ENCODE measurements at places on chromosomes 16 and 17. TPM values are rescaled to one million over a fixed set of nuclear protein-coding genes. Genes with fewer than 3 reads are reported as not detected.

- no peak overlapping the region for H3K27ac ChIP-seq
- no peaks in the 10 kb centered on the region for H3K36me3 ChIP-seq
- no peak for DNase-seq
- no peaks in the 10 kb centered on the region for H3K27me3 ChIP-seq
- no peak overlapping the region for H3K4me3 ChIP-seq
Observed at GRCh38 chr16:2278272-2278608, 10.3 kb upstream of the RNPS1 start.

The KCNJ18 gene
- not detected for total RNA-seq

The MPHOSPH6 gene
- 9.3 TPM for total RNA-seq

The UTS2R gene
- total RNA-seq: 10.8 TPM

DNA sequence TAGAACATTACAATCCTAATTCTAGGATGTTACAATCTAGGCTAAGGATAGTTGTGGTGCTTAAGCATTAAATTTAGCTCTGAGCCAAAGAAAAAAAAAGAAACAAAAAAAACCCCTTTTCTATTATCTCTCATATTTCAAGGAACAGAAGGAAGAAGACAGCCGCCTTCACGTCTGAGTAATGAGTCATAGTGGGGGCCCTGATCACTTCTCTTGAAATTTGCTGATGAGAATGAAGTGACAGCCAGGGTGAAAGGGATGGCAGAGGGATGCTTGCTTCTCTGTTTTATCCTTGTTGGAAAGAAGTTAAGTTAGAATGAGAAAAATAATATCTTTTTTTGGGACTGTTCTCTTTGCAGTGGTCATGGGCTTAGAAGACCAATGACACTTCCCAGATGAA is 82.6 kb upstream of the MPHOSPH6 start:
- no peak for DNase-seq
- no peaks in the 10 kb centered on the region for H3K4me1 ChIP-seq
- no peaks in the 10 kb centered on the region for H3K36me3 ChIP-seq
- H3K27ac ChIP-seq: no peak overlapping the region

GRCh38 chr16:46982335-46982734 is 8.9 kb upstream of the DNAJA2 start:
- DNase-seq: no peak
- no peaks in the 10 kb centered on the region for H3K27me3 ChIP-seq
- H3K27ac ChIP-seq: no peak overlapping the region
- H3K4me1 ChIP-seq: no peaks in the 10 kb centered on the region
- no peak overlapping the region for H3K4me3 ChIP-seq

GRCh38 chr17:65194670-65195334 is 57.6 kb downstream of the RGS9 start:
- DNase-seq: peak; percentile 12
- no peak overlapping the region for H3K27ac ChIP-seq
- H3K4me1 ChIP-seq: no peaks in the 10 kb centered on the region
- H3K36me3 ChIP-seq: no peaks in the 10 kb centered on the region
- no peaks in the 10 kb centered on the region for H3K27me3 ChIP-seq
- no peak overlapping the region for H3K4me3 ChIP-seq

DNA sequence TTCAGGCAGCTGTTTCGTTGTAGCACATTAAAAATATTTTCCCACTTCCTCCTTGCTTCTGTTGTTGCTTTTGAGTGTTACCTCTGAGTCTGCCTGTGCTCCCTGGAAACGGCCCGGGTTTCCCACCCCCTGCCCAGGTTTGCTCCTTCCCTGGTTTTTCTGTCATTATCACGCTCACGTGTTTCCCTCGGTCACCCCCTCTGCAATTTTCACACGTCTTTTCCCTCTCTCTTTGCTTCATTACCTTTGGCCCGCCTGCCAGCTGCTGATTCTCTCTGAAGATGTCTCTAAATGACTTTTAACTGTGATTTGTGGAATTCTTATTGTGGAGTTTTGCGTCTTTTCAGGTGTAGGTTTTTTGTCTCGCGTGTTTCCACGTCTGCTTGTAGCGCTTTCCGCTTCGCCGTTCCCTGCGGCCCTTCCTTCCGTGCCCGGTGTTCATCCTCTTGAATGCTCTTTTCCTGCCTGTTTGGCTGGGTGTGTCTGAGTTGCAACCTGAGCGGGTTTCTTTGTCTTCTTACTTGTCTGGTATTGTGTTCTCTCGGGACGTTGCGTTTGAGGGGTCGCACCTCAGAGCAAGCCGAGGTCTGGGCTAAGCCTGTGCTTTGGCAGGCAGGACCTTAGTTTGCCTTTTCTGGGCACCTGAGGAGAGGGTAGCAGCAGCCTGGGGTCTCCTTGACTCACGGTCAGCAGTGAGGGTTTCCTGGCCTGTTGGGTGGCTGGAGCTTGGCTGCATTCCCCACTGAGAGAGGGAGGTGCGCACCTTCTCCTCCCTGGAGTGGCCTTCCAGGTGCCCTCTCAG is 96.3 kb upstream of the ZNF750 start:
- no peak overlapping the region for H3K4me3 ChIP-seq
- H3K36me3 ChIP-seq: no peaks in the 10 kb centered on the region
- H3K27ac ChIP-seq: no peak overlapping the region
- H3K27me3 ChIP-seq: no peaks in the 10 kb centered on the region
- no peaks in the 10 kb centered on the region for H3K4me1 ChIP-seq
- DNase-seq: no peak

The OR1A1 gene
- total RNA-seq: not detected

The IRF8 gene
- total RNA-seq: 12.8 TPM

Data from cardiac muscle cell (in vitro differentiated cells and primary cell).